IPS-NIHi11 (cell line): ENCODE measurements at places on chromosomes 4 and X.

DNA sequence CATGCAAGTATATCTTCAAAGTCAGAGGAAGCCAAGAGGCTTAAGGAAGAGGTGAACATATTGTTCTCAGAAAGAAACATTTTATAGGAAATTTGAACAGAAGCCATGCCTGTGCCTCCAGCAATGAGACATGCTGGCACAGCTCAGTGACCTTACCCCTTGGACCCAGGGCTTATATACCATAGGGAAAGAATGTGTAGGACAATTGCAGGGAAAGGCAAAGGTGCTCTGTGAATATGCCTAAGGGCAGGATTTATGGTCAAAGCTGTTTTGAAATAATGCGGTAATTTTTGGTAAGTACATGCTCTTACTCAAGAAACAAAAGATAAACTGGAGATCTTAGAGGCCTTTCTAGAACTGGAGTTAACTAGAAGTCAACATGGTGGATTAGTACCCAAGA is 568.8 kb downstream of the GRID2 start:
- DNase-seq, result no peak

GRCh38 chr4:88999392-88999930 is 57.5 kb downstream of the FAM13A start:
- no peak for DNase-seq

DNA sequence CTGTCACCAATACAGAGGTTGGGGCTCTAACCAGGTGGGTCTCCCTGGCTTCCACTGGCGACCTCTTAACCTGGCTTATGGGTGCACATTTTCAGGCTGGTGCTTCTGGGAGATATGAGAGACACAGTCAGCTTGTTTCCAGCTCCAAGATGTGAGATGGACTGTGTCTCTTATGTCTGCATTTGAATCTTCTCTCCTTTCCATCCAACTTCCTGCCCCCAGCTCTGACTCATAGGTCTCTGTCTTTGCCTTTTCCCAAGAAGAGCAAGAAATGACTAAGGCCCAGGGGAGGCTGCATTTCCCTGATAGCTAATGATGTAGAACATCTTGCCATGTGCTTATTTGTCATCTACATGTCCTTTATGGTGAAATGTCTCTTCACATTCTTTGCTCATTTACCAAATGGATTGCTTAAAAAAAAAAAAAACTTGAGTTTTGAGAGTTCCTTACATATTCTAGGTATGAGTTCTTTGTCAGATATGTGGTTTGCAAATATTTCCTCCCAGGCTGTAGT is 3.2 kb upstream of the UXT start:
- no peak for DNase-seq

DNA sequence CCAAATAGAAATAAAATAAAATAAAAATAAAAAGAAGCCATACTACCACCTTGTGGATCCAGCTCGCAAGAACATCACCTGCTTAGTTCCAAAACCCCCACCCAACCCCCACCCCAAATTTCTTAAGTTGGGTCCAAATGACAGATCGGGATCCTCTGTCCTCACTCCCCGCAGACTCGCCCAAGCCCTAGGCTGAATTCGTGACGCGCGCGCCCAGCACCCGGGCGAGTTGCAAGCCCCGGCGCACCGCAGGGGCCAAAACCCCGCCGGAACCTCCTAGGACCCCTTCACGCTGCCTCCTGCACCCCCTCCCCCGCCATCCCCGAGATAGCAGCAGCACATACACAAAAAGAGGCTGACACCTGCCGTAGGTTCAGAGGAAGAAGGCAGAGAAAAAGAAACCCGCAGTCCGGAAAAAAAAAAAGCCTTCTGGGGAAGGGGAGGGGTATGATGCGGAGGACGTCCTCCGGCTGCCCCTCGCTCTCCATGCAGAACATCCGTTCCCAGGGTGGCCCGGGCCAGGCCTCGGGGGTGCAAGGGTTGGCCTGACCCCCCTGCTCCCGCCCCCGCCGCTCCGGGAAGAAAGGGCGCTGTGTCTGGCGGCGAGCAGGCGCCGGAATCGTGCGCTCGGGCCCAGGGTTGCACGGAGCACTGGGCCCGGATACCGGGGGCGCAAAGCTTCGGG is 2.6 kb downstream of the NLGN4X start:
- peak; percentile 7 for DNase-seq

DNA sequence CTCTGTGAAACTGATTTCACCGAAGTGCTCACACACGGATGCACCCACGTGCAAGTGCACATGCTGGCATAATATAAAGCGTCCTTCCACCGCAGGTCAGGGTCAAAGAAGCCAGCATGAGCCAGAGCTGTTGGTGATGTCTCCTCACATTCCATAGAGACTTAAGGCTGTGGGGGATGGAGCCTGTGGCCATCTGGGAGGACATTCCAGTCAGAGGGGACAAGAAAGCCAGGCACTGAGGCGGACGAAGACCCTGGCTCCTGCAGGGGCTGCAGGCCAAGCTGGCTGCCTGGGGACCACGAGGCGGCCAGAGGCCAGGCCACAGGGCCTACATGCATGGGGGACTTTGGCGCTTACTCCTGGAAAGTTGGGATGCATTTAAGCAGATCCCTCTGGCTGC is 7.7 kb downstream of the RNF212 start:
- no peak for DNase-seq

DNA sequence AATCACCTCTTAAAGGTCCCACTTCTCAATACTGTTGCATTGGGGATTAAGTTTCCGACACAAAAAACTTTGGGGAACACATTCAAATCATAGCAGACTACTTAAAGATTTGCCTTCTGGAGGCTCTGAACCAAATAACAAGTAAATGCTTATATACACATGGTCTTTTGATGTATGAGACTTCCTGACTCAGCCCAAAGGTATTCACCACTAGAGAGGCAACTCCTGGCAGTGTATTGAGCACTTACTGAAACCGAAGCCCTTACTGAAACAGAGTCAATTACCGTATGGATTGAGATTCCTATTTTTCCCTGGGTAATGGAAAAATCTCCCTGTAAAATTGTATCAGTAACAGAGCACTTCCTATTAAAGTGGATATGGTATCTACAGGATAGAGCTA is 45.4 kb downstream of the ZCCHC13 start:
- DNase-seq, result no peak
